ENCODE measurements at places on chromosomes 6 and 20.

- no peak for DNase-seq
Measured at GRCh38 chr20:33647603-33648395, 14.3 kb upstream of the C20orf144 start.

DNA sequence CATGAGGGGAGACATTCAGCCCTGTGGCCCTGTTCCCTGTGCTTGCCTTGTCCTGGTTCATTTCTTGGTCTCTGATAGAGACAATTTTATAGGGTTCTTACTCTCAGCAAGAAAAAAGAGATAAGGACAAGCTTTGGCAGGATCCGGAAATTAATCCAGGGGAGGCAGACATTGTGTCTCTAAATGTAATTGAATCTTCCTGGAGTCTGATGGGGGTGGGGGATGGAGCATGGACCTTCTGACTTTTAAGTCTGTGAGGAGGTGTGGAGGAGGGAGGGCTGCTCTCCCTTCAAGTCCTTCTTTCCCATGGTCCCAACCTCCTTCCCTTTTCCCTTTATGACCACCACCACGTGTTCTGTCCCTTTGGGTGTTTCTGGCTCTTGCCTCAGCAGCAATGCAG, 512.7 kb downstream of the DHX35 start:
- DNase-seq: no peak

- DNase-seq: no peak
Measured at GRCh38 chr20:50340541-50340940, 149.9 kb downstream of the CEBPB start.

GRCh38 chr20:36153736-36154699, 522 bp upstream of the EPB41L1 start:
- DNase-seq: peak; percentile 72

DNA sequence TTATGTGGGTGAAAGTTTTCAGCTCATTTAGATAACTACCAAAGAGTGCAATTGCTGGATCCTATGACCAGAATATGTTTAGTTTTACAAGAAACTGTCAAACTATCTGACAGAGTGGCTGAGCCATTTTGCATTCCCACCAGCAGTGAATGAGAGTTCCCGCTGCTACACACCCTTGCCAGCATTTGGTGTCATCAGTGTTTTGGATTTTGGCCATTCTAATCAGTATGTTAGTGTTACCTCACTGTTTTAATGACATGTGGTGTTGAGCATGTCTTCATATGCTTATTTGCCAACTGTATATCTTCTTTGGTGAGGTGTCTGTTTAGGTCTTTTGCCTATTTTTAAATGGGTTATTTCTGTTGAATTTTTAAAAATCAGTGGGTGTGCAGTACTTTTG, 120.9 kb downstream of the CFAP61 start:
- no peak for DNase-seq

DNA sequence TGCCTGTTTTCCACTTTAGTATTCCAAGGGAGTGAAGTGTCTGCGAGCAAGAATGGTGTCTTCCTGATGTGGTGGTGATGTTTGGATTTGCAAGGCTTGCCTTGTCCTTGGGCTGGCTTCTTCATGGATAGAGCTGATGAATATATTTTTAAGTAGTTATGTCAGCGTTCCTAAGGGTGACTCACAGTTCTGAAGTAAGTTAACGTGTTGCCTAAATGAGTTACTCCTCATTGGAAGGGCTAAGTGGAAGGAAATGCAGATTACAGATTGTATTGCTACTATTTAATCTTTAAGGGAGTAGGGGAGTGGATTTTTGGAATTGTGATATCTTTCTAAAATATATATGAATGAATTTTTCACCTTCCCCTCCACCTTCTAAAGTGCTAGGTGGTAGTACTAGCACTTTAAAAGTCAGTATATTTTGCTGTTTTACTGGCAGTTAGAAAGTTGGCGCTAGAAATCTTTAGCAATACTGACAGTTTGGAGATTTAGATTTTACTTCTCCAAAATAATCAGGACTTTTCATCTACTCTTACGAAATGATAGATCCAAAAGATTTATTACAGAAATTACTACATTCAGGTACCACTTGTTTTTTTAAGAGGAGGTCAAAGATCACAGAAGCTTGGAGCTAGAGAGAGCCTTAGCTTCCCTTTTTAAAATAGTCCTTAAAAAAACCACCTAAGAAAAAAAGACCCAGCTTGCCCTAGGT, 197.4 kb downstream of the JARID2 start:
- peak; percentile 70 for DNase-seq

DNA sequence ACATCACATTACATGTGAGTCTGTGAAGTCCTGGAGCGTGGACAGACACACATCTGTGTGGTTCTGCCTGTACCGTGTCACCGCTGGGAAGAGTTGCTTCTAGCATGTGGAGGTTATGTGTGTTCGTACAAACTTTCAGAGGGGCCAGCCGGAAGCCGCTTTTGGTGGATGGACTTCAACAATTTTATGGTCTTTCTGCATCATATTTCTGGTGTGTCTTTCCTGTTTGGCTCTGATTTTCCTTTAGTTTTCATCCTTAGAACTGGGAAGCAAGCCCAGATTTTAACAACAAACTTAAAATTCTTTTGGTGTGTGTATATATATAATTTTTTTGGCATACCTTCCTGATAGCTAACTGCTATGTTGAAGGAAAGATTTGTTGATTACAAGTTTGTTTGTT, 71.2 kb downstream of the TIAM2 start:
- no peak for DNase-seq

DNA sequence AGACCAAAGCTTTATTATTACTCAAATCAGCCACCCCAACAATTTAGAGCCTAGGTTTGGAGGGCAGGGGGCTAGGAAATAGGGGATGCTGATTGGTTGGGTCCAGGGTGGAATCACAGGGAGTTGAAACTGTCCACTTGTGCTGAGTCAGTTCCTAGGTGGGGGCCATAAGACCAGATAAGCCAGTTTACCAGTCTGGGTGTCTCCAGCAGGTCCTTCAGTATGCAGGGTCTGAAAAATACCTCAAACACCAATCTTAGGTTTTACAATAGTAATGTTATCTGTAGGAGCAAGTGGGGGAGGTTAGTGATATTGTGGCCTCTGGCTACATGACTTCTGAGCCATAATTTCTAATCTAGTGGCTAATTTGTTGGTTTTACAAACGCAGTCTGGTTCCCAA, 63.2 kb downstream of the UBR2 start:
- DNase-seq: no peak

DNA sequence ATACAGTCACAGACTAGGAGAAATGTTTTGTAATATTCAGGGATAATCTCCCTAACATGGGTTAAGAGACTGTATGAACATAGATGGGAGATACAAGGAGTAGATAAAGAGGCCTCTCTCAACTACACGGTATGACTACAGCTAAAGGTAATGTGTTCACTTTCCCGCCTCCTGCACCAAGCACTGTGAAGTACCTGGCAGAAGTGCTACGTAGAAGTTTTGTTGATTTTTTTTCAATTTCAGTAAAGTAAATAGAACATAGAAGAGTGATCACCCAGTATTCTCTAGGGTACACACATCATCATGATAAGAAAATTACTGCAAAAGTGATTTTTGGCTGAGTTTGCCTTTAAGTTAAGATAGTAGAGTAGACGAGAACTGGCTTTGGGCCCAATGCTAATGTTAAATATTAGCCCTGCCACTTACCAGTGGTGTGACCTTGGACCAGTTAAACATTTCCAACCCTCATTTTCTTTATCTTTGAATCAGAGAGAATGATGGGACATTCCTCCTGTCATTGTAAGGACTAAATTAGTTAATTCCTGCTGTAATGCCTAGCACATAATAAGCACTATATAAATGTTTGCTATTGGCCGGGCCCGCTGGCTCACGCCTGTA, 183.6 kb downstream of the COL9A1 start:
- no peak for DNase-seq

- DNase-seq: peak; percentile 66
Measured at GRCh38 chr20:35120012-35120701, 27.0 kb downstream of the EDEM2 start.

GRCh38 chr6:114634016-114634415, 291.2 kb upstream of the HS3ST5 start:
- DNase-seq: no peak

GRCh38 chr20:51128198-51128597, 105.3 kb upstream of the KCNG1 start:
- DNase-seq: no peak

DNA sequence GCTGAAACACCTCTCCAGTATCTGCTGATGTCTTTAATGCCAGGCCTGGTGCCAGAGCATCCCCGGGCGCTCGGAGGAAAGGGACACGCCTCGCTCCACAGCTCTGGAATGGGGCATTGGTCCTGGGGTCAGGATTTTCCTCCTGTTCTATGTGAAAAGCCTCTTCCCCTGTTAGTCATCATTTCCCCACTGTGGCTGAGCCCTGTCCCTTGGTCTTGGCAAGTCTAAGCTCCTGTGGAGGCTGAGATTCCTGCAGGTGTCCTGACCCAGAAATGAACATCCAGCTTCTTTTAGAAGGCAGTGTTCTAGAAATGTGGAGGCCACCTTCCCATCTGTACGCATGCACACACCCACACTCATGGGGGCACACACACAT, 19.4 kb downstream of the SYNDIG1 start:
- no peak for DNase-seq

DNA sequence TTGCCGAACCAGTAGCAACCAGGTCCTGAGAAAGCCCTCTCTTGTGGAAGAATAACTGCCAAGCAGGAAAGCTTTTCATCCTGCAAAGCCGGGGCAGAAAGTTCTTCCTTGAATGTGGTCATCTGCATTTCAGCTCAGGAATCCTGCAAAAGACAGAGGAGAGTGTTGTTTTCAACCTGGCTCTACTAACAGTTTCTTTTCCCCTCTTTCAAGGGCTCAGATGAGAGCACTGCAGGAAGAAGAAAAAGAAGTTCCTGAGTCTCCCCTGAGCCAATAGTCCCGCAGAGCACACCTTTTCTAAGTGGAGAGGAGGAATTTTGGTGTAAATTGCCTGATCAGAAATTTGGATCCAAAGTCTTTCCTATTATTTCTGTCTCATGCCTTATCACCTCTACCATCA, 10.7 kb downstream of the HLA-DRB1 start:
- DNase-seq: no peak

GRCh38 chr6:157128235-157128775, 195.0 kb downstream of the TMEM242 start:
- no peak for DNase-seq

Measured in PC-9 (cell line).